ENCODE measurements at places on chromosomes 5 and 9.

DNA sequence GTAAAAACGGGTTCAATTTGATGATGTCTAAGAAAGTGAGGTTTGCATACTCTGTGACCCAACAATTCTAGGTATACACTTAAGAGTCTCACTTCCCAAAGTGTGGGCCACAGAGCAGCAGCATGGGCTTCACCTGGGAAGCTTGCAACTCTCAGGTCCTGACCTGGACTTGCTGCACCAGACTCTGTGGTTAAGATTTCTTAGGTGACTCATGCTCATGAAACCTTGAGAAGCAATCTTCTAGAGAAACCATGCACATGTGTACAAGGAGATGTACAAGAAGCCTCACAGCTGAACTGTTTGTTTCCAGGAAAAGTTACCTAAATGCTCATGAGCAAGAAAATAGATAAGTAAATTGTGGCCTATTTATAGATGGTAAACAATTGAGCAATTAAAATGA, 30.0 kb downstream of the DNAJC21 start:
- no peak for DNase-seq

GRCh38 chr9:75132244-75132643, 43.9 kb downstream of the OSTF1 start:
- DNase-seq, result no peak

GRCh38 chr5:84259283-84260045, 125.2 kb downstream of the EDIL3 start:
- no peak for DNase-seq

DNA sequence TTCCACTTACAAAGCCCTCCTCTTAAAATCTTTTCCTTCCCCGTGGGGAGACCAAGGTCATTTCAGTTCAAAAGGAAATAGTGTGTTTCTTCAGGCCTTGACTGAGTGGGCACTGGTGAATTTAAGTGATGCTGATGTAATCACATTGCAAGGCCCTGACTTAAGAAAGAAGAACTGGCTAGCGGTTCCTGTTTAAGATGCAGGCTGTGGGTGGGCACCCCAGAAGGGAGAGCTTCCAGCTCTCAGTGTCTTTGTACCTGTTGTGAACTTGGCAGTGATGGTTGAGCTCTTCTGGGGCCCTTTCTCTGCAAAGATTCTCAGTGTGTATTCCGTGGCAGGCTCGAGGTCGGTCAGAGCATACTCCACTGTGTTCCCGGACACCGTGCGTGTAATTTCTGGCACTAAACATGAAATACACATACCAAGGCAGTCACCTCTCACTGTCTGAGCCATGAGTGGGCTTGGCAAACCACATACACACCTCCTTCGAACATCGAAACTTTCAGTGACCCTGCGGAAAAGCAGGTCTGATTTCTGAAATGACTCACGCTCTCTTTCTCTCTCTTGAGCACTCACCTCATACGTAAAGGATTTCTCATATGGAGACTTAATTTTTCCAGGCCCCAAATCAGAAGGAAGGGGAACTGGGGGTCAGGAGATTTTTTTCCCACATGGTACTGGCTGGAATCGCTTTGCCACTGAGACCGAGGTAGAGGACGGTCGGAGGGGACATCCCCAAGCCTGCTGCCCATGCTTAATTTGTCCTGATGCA, 81.9 kb downstream of the TNC start:
- DNase-seq, result no peak

DNA sequence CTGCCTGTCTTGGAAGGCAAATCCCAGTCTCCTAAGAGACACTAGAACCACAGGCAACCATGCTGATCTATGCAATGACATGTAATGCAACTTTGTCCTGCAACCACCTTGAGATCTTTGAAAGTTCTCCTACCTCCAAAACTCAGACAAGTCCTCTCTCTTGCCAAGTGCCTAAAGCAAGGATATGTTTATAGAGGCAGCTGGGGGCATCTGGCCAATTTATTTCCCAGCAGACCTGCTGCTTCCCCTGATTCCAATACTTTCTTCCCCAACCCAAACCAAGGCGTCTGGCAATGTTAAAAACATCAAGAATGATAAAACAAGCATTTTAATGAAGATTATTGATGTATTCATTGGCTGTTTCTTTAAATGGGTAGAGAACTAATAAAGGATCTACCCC, 138.4 kb downstream of the DOCK8 start:
- DNase-seq, result no peak

DNA sequence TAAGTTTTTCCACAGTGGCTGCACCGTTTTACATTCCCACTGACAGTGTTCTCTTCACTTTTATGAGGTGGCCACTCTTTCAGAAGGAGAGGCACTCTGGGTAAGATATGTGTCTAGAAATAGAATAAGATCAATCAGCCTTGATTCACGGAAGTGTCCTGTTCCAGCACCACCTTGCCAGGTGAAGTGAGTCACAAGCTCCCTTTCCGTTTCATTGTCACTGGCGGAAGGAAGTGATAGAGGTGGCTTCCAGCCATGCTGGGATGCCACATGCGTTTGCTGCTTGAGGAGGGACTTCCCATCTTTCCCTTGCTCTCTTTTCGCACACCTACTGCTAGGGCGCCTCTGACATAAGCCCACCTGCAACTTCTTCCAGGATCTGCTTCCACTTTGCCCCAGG, 217.1 kb downstream of the PIK3R1 start:
- no peak for DNase-seq

GRCh38 chr5:68420476-68421344, 205.2 kb downstream of the PIK3R1 start:
- no peak for DNase-seq

DNA sequence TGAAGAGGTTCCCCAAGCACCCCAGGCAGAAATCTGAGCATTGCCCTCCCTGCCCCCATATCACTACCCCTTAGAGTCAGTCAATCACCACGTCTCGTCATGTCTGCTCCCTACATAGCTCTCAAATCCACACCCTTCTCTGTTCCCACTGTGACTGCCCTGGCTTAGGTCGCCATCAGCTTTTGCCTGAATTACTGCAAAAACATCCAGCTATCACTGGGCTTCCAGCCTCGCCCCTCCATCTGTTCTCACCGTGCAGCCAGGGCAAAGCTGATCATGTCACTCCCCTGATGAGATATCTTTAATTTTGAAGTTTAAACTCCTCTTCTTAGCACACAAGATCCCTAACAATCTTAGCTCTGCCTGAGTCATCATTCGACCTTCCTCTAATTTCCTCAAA, 89.6 kb upstream of the TBC1D2 start:
- DNase-seq, result no peak

DNA sequence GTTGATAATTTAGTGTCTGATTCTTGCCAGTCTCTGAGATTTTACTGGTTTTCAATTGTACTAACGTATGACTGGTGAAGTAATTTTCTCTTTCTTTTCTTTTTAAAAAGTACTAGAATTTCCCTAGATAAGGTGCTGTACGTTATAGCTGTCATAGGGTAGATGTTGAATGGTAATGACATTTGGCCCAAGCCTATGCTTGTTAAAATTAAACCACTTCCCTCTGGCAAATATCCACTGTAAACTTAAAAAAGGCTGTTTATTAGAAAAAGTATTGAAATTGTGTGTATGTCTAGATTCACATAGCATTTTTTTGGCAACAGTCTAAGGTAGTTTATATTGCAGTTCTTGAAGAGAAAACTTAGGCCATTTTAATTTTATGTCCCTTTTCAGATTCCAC, 97.6 kb downstream of the NNT start:
- no peak for DNase-seq

DNA sequence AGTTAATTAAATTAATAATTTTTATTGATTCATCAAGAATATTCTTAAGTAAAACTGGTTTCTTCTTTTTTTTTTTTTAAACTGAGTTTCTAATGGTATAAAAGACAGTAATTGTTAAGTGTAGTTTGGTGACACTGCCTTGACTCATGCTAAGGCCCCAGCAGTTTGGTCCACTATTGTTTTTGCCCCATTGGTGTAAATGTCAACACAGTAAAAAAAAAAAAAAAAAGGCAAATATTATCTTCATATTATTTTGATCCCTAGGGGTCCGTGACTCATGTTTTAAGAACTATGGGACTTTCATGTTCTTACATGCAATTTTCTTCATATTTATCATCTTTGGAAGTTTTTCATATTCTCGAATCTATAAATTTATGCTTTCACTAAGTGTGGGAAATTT, 29.2 kb upstream of the JAK2 start:
- no peak for DNase-seq

GRCh38 chr5:62100201-62100600, 205.8 kb upstream of the KIF2A start:
- no peak for DNase-seq

DNA sequence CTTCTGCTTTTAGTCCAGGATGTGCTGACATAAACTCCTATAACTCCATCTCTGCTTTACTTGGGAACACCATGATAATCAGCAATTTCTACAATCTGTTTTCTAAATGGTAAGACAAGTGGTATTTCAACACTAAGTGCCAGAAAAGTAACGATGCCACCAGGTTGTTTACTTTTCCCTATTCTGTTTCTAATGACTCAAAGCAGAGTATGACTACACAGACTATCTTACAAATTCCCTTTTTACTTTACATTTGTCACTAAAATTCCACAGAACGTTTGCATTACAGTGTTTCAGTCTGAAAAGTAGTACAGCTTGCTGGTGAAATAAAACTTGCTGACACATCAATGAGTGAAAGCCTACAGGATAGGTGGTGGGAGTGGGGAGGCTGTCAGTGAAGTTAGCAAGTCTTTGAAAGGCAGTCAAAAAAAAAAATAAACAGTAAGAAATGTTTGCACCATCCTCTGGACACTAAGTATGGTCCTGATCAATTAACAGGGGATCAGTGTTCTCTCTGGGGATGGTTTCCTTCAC, 186.5 kb downstream of the LURAP1L start:
- DNase-seq, result no peak

DNA sequence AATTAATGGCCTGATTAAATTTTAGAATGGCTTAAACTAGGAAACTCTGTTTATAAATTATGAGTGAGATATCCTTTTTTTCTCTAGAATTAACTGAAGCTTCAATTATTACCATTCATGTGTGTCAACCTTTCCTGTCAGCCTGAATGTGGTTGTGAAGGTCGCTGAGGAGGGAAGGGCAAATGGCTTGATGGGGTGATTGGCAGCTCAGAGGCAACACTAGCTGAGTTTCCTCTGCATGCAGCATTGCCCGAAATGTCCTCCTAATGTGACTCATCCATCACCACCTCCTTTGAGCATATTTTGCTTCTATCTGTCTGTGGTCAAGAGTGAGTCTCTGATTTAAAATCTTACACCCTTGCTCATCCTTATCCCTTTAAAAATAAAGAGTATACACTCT, 281.9 kb downstream of the TENT4A start:
- no peak for DNase-seq

DNA sequence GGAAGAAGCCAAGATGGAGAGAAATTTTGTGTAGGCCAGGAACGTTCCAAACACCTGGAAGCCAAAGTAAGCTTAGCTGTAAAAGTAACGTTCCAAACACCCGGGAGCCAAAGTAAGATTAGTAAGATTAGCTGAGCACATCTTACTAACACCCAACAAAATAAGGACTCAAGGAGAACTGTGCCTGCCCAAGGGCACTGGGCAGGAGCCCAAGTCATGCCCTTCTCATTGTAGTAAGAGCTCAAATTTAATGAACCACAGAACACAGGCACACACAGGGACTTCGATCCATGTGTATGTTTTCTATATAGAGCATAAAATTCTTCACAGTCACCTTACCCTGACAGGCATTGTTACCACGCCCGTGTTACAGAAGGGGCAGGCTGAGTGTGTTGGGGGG, 36.1 kb upstream of the NXNL2 start:
- DNase-seq, result no peak

GRCh38 chr9:8649160-8649559, 849.6 kb upstream of the DMAC1 start:
- DNase-seq, result no peak

GRCh38 chr5:501831-502184, 22.4 kb downstream of the SLC9A3 start:
- DNase-seq, result no peak

DNA sequence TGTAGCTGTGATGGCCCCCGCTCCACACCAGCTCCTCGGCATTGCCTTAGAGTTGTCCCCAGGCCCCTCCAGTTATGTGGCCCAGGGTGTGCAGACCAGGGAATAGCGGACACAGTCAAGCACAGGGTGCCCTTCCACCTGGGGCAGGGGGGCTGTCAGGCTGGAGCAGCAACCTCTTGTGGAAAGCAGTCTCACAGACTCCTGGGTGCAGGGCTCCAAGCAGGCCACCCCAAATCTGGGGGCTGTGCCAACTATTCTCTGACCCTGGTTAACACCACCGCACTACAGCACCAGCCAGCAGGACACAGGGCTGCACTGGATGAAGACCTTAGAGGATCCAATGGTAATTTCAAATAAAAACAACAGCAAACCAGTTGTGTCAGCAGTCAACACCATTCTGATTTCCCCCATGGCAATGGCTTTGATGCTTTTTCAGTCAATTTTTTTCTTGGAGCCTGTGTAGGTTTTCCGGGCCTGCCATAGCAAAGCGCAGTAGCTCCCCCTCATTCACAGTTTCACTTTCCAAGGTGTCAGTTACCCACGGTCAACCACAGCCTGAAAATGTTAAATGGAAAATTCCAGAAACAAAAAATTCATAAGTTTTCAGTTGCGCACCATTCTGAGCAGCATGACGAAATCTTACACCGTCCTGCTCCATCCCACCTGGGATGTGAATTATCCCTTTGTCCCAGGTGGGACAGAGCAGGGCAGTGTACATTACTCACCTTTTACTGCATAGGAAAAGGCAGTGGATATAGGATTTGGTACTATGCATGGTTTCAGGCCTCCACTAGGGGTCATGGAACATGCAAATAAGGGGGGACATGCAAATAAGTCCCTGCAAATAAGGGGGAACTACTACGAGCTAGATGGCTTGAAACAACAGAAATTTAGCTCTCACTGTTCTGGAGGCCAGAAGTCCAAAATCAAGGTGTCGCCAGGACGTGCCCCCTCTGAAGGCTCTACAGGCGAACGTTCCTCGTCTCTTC, 49.0 kb downstream of the C5orf15 start:
- DNase-seq, result no peak

DNA sequence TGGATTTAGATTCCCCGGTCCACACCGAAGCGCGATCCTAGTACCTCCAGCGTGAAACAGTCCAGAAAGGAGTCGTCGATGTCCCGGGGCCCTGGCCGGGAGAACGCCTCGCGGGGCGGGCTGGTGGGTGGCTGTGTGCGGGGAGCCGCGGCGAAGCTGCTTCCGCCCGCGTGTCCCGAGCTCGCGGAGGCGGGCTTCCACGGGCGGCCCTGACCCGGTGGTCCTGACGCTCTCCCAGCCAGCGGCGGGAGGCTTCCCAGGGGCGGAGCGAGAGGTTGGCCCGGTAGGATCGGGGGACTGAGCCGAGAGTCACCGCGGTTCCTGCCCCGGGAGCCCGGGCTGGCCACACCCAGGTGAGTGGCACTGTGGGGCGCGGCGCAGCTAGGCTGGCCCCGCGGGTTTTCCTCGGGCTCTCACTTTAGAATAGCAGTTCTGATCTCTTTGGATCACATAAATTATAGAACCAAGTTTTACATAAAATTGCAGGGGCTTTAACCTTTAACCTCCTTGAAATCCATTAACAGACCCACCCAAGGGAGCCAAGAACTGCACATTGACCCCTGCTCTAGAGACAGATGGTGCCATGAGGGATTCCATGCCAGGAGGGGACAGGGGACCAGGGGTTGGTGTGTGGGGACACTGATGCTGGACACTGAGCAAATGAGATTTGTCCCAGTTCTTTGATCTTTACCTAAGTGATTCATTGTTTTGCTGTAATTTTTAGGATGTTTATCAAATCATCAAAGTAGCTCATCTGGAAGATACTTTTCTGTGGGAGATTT, 29.2 kb upstream of the IL31RA start:
- DNase-seq, result no peak

- DNase-seq, result no peak
Observed at GRCh38 chr9:131046581-131047202, 37.7 kb downstream of the LAMC3 start.

Data from NCI-H1417 treated with DMSO at 0.1 percent for 48 hours (cell line).